ENCODE measurements at places on chromosomes 1 and 21. TPM values are rescaled to one million over a fixed set of nuclear protein-coding genes. Genes with fewer than 3 reads are reported as not detected.

The ETNK2 gene
- total RNA-seq = 6.1 TPM

The LCE2B gene
- not detected for total RNA-seq

The GNAI3 gene
- total RNA-seq = 15.5 TPM

The OR2T33 gene
- total RNA-seq = not detected

The AMY2A gene
- total RNA-seq = not detected

The HSPA13 gene
- total RNA-seq = 76.7 TPM

The ERRFI1 gene
- 123 TPM for total RNA-seq

The RBP7 gene
- not detected for total RNA-seq

The TMEM52 gene
- 0.67 TPM for total RNA-seq

The LIX1L gene
- total RNA-seq = 16.0 TPM

The HCRTR1 gene
- total RNA-seq = not detected

The MRAP gene
- total RNA-seq = not detected

The ANGPTL3 gene
- not detected for total RNA-seq

Measured in mammary epithelial cell (primary cell).